NCI-H524 (cell line): ENCODE measurements at places on chromosomes 11 and 22.
A peak's percentile ranks its signal among the peaks of the same experiment; 100 is the strongest.

DNA sequence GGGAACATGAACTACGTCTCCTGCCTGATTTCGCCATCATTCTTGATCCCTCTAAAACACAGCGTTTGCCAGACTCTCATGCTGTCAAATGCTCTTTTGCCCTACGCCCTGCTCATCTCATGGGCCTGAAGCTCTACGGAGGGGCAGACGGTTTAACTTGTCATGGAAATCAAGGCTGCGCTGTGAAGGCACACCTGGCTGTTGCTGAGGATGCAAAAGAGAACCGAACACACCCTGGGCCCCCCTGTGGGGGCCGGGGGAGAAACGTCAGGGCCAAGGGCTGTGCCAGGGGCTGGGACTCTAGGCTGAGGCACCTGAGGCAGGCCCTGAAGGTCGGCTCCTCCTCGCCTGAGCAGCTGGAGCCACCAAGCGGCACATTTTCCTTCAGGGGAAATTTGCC lies 957.2 kb downstream of the BRD1 start:
- DNase-seq, result no peak

DNA sequence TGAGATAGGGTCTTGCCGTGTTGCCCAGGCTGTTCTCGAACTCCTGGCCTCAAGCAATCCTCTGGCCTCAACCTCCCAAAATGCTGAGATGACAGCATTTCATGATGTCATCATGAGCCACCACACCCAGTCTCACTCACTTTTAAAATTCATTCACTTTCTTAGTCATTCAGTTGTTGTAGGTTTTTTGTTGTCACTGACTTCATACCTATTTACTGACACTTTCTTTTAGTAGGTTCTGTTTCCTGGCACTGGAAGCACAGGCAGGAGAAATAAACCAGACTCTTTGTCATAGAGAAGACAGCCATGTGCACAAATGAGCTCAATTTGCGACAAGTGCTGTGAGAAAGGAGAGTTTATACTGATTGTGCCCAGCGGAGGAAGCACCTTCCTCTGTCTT lies 10.5 kb downstream of the ART5 start:
- DNase-seq, result no peak

DNA sequence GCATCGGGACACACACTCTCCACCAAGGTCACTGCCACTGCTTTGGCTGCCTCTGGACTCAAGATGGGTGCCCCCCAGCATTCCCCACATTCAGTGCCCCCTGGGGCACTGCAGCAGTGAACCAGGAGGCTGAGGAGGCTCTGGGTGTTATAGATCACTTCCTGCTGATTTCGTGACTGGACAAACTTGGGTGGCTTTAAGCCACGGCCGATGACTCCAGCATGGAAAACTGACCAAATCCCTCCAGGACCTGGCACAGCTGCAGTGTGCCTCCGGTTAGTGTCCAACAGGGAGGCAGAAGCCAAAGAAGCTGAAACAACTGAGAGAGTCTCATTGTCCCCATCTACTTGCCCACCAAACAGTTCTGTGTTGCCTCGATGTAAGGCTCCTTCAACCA lies 1.2 kb upstream of the GANAB start:
- no peak for DNase-seq

DNA sequence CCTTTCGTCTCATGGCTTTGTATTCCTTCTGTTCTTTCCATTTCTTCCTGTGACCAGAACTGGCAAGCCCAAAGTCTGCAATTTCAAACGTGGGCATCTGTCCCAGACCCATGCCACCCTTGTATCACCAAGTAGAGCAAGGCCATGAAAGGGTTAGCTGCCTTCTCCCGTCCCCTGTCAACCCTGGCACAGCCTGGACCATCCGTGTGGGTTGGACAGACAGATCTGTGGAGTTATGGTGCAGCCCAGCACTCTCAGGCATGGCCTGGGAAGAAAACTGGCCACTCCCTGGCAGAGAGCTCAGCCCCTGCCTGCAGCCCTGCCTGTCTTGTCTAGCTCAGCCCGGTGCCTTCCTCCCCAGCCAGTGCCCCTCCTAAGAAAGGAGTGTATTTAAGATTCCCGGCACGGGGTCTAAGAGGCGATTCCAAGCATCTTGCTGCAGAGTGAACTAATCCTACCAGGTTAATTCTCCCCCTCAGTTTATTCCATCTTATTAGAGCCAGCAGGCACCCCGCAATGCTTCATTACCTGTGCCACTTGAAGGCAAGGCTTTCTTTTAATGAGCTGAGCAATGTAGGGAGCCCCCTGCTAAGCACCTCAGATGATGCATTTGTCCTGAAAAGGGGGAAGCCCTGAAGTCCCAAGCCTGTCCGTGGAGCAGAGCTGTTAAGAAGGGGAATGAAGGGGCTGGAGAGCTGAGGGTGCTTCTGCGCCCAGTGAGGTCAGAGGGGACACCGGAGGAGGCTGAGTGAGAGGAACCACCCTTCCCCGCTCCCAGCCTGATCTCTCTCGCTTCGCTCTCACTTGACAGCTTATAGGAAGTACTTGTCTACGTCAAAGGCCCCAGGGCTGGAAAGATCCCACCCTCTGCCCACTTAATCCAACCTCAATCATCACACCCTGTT lies 130.6 kb downstream of the SPATA19 start:
- DNase-seq, result peak; percentile 67

DNA sequence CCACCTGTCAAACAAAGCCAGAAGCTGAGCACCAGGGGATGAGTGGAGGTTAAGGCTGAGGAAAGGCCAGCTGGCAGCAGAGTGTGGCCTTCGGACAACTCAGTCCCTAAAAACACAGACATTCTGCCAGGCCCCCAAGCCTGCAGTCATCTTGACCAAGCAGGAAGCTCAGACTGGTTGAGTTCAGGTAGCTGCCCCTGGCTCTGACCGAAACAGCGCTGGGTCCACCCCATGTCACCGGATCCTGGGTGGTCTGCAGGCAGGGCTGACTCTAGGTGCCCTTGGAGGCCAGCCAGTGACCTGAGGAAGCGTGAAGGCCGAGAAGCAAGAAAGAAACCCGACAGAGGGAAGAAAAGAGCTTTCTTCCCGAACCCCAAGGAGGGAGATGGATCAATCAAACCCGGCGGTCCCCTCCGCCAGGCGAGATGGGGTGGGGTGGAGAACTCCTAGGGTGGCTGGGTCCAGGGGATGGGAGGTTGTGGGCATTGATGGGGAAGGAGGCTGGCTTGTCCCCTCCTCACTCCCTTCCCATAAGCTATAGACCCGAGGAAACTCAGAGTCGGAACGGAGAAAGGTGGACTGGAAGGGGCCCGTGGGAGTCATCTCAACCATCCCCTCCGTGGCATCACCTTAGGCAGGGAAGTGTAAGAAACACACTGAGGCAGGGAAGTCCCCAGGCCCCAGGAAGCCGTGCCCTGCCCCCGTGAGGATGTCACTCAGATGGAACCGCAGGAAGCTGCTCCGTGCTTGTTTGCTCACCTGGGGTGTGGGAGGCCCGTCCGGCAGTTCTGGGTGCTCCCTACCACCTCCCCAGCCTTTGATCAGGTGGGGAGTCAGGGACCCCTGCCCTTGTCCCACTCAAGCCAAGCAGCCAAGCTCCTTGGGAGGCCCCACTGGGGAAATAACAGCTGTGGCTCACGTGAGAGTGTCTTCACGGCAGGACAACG lies 11.7 kb downstream of the CXCR5 start:
- no peak for DNase-seq

GRCh38 chr11:561148-562003 lies 606 bp downstream of the RASSF7 start:
- no peak for DNase-seq

GRCh38 chr11:94641167-94641761 lies 74.1 kb downstream of the PIWIL4 start:
- no peak for DNase-seq

DNA sequence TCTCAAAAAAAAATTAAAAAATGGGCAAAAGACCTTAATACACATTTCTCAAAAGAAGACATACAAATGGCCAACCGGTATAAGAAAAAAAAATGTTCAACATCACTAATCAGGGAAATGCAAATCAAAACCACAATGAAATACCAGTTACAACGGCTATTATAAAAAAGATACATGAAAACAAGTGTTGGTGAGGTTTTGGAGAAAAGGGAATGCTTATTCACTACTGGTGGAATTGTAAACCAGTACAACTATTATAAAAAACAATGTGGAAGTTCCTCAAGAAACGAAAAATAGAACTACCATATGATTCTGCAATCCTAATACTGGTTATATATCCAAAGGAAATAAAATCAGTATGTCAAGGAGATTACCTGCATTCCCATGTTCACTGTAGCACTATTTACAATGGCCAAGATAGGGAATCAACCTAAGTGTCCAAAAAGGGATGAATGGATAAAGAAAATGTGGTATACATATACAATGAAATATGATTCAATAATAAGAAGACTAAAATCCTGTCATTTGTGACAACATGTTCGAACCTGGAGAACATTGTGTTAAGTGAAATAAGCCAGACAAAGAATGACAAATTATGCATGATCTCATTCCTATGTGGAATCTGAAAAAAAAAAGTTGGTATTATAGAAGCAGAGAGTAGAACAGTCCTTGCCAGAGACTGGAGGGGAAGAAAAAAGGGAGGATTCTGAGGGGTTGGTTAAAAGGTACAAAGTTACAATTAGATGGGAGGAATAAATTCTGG lies 256.9 kb upstream of the PITPNB start:
- no peak for DNase-seq

GRCh38 chr11:57649826-57650738 lies at the start of gene YPEL4:
TSS of gene YPEL4 (minus strand) at chr11:57649912. CDS start at chr11:57647107, 2,805 bp downstream.
- no peak for DNase-seq

GRCh38 chr11:12420040-12420439 lies 42.7 kb downstream of the PARVA start:
- no peak for DNase-seq

DNA sequence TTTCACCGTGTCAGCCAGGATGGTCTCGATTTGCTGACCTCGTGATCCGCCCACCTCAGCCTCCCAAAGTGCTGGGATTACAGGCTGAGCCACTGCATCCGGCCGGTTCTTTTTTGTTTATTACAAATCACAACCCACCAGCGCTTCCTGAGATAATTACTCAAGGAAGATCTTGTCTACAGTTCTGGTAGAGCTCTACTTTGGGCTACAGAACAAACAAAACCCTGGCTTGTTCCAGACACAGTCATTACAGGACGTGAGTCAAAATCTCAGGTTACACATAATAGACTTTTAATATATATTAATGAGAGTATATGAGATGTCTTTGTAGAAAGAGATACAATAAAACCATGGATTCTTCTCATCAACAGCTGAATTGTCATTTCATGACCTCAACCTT lies 42.8 kb upstream of the NUP50 start:
- DNase-seq, result no peak

DNA sequence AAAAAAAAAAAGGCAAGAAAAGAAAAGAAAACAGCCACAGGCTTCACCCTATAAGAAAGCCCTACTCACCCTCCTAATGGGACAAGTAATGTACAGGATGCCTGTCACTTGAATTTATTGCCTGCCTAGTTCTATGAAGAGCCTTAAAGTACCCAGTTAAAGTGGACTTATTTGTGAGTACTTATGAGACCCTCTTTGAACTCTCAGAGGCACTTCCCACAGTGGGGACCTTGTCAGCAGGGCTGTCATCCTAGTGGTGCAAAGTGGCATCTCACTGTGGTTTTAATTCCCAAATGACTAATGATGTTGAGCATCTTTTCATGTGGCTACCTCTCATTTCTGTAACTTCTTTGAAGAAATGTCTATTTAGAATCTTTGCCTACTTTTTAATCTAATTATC lies 41.8 kb upstream of the BARX2 start:
- DNase-seq, result peak; percentile 46

DNA sequence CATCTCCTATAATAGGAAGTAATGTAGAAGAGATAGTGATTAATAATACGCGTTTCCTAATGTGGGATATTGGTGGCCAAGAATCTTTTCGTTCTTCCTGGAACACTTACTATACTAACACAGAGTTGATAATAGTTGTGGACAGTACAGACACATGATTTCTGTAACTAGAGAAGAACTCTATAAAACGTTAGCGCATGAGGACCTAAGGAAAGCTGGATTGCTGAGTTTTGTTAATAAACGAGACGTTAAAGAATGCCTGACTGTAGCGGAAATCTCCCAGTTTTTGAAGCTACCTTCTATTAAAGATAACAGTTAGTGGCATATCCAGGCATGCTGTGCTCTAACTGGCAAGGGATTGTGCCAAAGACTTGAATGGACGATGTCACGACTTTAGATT lies 83.3 kb downstream of the GGT1 start:
- no peak for DNase-seq

- DNase-seq, result no peak
These were observed 97.7 kb downstream of the ZC3H12C start for GRCh38 chr11:110190885-110191284.

DNA sequence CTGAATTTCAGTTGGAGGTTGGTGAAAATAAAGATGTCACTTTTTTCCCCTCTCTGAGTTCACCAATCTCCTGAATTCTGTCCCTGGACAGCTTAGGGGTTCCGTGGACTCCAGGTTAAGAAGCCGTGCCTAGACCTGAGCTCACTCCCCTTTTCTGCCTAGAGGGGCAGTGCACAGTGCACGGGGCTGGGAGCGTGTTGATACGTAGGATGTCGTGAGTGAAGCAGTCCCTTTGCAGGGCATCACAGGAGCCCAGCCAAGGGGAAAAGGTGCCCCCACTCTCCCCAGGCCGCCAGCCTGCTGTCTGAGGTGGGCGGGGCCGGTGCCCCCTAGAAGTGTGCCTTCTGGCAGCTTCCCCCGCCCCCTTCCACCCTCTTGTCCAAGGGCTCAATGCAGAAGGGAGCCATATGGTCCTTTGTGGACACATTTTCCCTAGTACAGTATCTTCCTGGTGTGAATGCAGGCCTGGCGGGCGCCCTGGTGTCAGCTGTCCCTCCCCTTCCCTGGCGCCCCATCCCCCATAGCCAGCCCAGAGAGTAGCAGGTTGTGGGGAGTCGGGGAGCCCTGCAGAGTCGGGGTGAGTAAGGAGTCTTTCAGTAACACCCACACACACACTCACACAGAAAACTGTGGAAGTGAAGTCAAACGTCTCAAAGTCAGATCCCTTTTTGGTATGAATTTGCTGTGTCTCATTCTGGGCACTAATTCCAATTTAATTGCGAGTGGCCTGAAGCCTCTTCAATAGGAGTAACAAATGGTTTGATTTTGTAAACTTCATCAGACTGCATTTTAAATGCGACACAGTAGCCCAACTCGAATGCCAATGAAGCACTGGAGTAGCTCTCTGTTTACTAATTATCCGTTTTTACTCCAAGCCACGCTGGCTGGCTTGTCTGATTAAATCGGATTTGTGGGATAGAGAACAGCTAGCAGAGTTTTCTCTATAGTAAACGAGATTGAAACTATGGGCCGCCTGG lies 67.5 kb upstream of the NNMT start:
- DNase-seq, result peak; percentile 98

GRCh38 chr22:44676441-44677352 lies 25.3 kb upstream of the PRR5 start:
- DNase-seq, result peak; percentile 30

GRCh38 chr11:116104498-116105174 lies 600.4 kb upstream of the CADM1 start:
- no peak for DNase-seq

- no peak for DNase-seq
These were observed 13.9 kb upstream of the GAL start for GRCh38 chr11:68670208-68670992.

DNA sequence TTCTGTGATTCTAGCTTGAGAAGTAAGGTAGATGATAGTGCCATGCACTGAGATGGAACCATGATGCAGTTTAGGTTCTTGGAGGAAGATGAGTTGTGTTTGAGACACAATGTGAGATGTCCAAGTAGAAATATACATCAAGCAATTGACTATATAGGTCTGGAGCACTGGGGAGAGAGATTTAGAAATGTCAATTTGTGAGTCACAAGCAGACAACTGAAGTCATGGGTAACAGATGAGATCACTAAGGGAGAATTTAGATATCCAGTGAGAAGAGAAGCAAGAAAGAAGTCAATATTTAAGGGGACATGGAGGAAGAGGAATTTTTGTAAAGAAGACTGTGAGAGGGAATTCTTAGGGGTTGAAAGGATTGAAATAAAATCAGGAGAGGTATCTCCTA lies 65.1 kb upstream of the RRAS2 start:
- DNase-seq, result no peak
